ENCODE measurements at places on chromosomes 1 and 21.

GRCh38 chr1:221824025-221824424 lies 82.1 kb upstream of the DUSP10 start:
- no peak for DNase-seq

GRCh38 chr1:151458802-151459330 lies 428 bp downstream of the POGZ start:
- DNase-seq = peak; percentile 84

GRCh38 chr1:7683521-7683920 lies 87.6 kb upstream of the VAMP3 start:
- no peak for DNase-seq

GRCh38 chr1:9646037-9646436 lies 5.5 kb upstream of the PIK3CD start:
- no peak for DNase-seq

GRCh38 chr1:155860970-155861510 lies 1.7 kb downstream of the SYT11 start:
- DNase-seq = no peak

DNA sequence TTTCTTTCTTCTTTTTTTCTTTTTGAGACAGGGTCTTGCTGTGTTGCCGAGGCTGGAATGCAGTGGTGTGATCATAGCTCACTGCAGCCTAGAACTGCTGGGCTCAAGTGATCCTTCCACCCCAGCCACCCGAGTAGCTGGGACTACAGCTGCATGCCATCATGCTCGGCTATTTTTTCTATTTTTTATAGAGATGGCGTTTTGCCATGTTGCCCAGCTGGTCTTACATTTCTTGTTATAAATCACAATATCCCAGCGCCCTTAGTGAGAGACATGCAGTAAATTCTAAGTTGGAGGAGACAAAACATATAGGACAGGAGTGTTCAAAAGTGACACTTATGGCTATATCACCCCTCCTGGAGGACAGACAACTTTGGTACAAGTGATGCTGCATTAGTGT lies 31.3 kb upstream of the ACTN2 start:
- DNase-seq = no peak

DNA sequence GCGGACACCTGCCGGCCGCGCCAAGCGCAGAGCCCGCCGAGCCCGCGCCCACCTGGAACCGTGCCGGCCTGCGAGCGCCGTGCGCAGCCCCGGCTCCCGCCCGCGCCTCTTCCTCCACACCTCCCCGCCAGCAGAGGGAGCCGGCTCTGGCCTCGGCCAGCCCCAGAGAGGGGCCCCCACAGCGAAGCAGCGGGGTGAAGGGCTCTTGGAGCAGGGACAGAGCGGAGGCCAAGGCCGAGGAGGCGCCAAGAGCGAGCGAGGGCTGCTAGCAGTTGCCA lies 50.1 kb upstream of the KRTAP19-8 start:
- DNase-seq = no peak

DNA sequence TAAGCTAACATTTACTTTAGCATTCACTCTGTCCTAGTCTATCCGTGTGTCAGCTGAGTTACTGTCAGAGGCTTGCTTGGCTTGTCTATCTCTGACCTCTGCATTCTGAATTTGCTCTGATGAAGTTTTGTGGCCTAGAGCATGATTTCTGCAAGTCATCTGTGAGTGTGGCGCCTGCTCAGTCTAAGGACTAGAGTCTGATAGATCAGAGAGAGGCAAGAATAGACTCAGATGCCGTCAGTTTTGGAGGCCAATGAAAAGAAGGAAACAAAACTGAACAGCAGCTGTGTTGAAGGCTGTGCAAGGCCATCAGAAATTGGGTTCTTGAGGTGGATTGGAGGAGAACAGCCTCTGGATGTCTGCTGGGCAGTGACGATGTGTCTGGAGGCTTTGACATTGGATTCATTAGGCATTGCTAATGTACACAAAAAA lies 573.1 kb downstream of the USP25 start:
- DNase-seq = no peak

DNA sequence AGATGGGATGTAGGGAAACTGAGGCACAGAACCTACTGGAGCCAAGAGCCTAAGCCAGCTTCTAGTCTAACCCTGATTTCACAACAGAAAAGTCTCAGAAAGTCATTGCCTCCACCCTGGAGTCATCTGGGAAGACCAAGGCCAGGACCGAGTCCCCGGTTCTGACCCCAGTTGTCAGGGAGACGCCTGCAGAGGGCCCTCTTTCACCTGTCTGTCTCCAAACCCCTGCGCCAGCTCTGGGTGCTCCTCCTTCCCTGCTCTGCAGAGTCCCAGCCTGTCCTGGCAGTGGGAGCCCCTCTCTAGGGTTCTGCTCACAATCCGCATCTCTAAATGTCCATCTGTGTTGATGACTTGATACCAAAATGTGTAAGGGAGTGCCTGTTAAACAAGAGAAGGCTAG lies 149.7 kb downstream of the PGBD5 start:
- DNase-seq = peak; percentile 41

- no peak for DNase-seq
Measured at GRCh38 chr21:33866826-33867225, 48.8 kb downstream of the ATP5PO start.

GRCh38 chr1:19710825-19711611 lies 46.3 kb downstream of the HTR6 start:
- DNase-seq = no peak

All from islet precursor cell (in vitro differentiated cells).